Fibroblast of skin of abdomen (primary cell): ENCODE measurements at places on chromosomes 16 and 17.
A peak's percentile ranks its signal among the peaks of the same experiment; 100 is the strongest.

- DNase-seq: no peak
These were observed 10.8 kb downstream of the SLC22A31 start for GRCh38 chr16:89189358-89190025.

DNA sequence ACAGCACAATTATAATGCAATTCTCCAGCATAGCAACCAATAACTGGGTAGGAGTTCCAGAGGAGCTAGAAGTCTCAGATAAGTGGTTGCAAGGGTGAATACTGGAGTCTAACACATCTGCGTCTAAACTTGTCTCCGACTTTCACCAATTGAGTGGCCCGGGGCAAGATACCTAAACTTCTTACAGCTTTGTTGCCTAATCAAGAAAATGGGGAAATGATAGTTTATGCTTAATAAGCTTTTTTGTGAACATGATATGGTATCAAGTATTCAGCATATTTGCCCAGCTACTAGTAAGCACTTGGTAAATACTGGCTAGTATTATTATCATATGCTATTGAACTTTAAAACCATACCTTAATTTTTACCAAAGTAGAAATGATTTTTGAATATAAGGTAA, 183.5 kb downstream of the KCNJ2 start:
- no peak for DNase-seq

DNA sequence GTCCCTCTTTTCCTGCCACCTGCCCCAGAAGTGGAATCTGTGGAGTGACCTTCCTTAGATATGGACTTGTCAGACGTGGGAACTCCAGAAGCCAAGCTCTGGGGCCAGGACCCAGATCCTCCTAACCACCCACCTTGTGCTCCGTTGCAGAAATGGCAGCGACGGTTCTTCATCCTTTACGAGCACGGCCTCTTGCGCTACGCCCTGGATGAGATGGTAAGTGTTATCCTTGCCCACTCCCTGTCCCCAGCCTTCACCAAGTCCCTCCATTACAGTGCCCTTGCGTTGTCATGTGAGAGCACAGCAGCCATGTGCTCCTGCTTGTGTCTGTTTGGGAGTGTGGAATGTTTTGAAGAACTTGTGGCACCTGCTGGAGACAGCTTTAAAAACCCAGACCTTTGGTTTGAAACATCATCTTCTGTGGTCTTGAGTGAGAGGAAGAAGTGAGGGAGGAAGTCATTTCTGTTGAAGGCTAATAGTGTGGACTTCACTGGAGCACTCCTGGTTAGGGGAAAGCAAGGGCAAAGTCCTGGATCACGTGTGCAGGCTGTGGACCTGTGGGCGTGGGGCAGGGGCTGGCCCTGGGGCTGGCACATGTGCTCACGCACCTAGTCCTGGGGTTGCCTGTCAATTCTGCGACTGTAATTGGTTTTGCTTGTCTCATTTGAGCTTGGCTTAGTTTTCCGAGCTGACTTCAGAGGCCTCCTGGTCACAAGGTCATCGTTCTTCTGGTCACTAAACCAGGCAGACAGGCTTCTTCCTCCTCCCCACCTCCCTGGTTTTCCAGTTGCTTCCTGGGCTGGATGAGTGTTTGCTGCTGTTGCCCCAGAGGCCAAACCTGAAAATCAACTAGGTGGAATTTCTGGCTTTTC, 35.8 kb downstream of the MPRIP start:
- DNase-seq: no peak

GRCh38 chr16:28166394-28167208, 45.2 kb downstream of the XPO6 start:
- DNase-seq: peak; percentile 29

GRCh38 chr17:80630560-80631120, 86.0 kb downstream of the RPTOR start:
- no peak for DNase-seq

GRCh38 chr17:69030169-69030568, 30.6 kb downstream of the ABCA9 start:
- DNase-seq: no peak

DNA sequence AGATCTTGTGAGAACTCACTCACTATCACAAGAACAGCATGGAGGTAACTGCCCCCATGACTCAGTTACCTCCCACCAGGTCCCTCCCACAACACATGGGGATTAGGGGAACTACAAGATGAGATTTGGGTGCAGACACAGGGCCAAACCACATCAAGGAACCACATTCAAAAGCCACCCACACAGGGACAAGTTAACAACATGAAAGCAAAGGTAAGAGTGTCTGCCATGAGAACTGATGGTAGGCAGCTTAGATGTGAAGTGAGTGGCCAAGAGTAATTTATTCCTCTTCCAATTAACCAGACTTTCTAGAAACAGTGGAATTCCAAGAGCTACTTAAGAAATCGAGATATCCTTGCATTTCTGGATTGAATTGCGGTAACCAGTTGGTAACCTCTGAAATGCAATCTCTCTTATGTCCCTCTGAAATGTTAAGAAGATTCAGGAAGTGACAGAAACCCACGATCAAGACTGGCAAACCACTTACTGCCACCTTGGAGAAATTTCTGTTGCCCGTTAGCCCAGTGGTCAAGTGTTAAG, 167.4 kb upstream of the CACNG5 start:
- no peak for DNase-seq

DNA sequence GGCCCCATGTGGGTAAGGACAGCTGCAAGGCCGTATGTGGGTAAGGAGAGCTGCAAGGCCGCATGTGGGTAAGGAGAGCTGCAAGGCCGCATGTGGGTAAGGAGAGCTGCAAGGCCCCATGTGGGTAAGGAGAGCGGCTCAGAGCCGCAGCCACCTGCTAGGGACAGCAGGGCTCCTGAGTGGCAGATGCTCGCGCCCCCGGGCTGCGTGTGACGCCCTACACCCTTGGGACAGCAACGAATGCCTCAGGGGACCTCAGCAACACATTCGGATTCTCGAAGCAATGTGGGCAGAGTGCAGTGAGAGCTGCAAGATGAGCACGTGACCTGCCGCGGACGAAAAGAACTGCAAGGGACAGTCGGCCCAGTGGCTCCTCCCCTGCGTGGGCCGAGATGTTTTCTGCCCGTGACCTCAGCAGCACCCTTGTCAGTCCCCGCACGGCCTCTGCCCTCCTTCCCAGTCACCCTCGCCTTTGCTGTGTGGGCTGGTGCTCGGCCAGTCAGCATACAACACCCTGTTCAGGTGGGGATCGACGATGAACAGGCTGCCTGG, 9.6 kb upstream of the SLC38A8 start:
- no peak for DNase-seq

DNA sequence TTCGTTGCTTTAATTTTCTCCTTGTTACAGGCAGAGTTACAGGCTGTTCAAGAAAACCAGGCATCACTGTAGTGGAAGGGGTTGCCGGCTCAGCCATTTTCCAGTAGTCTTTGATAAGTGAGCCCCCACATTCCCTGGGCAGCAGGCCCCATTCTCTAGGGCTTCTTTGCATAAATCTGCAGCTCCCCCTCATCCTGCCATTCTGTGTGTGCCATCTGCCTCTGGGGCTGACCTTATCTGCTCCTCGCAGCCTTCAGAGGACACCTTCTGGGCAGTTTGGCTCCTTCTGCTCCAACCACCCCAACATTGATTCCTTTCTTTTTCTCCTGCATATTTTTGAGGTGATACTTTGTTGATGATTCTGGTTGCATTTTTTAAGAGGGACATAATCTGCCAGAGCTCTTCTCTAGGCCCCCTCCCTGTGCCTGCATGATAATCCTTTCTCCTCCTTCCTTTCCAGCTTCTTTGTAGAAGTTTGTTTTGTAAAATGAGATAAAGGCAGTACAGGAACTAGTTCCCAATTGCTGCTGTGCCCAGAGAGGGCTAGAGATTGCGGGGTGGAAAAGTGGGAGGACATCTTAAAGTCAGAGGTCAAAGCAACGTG, 17.1 kb downstream of the RND2 start:
- no peak for DNase-seq

DNA sequence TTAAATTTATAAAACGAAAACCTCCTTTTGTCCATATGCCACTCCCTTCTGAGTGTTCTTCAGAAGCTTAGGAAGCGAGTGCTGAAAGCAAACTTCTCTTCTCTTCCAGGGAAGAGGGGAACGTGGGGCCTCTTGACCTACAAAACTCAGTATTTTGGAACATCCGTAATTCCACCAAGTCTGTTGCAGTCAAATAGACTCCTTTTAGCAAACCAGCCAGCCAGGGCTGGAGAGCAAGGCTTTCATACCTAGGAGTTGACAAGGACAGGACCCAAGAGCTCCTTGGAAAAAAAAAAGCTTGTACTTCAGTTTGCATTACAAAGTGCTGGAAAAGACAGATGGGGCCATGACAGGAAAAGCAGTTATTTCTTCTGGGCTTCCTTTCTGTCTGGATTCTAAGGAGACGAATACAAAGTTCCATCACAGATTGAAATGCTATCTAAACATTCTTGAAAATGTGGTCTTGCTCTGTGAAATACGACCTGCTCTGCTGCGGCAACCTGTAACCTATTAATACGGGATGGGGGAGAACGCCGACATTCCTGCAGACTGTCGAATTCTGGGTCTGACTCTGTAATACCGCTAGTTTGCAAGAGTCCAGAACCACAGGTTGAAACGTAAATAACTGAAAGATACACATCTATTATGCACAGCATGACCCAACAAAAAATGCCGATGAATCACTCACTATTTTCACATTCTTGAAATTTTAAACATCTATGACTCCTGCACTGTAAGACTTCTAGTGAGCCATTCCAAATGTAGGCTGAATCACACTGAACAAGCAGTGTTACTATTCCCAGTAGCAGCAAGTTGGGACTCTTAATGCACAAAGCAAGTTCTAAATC, 20.6 kb downstream of the VPS53 start:
- DNase-seq: peak; percentile 99

GRCh38 chr17:8360260-8360659, 16.2 kb downstream of the KRABD2 start:
- DNase-seq: no peak

DNA sequence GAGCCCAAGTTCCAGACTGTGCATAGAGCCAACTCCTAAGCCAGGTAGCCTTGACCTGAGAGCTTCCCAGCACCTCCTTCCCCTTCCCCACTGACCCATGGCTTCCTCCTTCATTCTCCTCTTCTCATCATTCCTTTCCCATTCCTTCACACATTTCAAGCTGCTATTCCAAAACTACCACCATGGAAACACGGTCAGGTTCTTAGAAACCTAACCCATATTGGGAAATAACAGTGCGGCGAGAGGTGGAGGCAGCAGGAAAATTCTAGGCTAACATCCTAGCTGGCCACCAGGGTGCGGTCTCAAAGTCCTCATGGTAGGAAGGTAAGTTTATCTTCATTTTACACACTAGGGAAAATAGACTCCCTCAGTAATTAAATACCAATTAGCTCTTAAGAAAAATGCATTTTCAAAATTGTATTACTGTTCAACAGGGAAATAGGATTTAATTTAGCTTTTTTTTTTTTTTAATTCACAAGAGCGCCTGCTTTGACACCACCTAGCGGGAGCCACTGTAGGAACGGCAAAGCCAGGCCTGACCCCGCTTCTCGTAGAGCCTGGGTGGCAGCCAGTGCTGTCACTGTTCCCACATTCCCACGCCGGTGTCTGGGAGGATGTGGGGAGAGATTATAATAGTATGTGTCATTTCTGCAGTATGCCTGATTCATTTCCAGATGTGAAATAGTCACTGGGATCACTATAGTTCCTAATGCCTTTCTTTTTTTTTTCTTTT, 14.0 kb upstream of the SPHK1 start:
- peak; percentile 98 for DNase-seq

DNA sequence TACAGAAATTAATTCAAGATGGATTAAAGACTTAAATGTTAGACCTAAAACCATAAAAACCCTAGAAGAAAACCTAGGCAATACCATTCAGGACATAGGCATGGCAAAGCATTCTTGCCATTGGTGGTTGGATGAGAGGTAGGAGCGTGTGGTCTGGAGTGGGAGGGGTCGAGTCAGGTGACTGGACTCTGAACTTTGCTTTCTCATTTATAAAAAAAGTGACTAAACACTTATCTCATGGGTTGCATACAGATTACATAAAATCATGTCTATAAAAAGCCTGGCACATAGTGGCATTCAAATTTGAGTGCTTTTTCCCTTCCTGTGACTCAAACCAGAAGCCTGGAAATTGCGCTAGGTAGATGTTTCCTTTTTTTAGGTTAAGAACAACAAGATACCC, 159.7 kb upstream of the SHISA6 start:
- DNase-seq: no peak

DNA sequence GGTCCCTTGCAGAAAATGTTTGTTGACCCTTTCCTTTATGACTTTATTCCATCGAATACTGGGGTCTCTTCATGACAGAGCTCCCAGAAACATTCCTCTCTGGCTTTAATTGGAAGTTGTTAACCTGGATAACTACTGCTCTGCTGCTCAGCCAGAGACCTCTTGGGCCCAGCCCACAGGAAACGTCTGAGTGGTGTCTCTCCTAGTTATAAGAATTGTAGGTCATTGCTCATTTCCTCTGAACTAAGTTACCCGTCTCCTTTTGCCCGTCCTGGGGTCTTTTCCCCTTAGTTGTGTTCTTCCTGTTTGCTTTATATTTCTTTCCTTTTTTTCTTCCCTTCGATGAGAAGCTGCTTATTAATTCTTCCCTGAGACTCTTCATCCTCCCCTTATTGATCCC, 9.0 kb downstream of the MAP2K6 start:
- DNase-seq: no peak

GRCh38 chr16:21950782-21951521, 2.2 kb upstream of the UQCRC2 start:
- DNase-seq: peak; percentile 32

DNA sequence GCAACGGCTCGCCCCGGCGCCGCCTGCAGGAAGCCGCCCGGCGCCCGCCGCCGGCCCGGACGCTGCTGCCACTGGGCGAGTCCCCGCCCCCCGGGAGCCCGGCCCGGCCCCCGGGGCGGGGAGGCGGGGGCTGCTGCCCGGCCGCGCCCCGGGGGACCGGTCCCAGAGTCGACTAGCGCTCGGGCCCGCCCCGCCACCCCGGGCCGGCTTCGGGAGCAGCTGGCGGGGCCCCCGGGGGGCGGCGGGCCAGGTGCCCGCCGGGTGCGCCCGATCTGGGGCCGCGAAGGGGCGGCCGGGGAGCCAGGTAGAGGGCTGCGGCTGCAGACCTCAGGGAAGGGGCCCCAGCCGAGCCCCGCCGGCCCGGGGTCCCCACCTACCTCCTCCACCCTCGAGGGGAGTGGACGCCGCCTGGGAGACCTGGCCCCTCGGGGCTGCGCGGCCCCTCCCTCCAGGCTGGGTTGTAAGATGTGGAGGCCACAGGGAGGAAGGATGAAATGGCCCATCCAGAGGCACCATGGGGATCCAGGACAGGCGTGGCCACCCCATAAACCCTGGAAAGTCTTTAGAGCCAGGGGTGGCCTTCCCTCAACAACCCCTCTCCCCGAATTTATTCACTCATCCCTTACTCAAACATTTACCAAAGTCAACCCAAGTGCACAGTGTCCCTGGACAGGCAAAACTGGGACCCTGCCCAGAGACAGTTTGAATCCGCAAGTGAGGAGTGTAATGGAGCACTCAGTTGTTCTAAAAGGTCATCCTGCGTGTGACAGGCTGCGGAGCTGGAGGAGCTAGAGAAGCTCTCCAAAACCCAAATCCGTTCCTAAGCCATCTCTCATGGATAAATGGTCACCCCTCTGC, at the start of gene CDYL2:
TSS of gene CDYL2 (minus strand) at position 73 of the 858 bp plus-strand sequence. CDS start 425 bp downstream, outside the sequence.
- DNase-seq: peak; percentile 65

DNA sequence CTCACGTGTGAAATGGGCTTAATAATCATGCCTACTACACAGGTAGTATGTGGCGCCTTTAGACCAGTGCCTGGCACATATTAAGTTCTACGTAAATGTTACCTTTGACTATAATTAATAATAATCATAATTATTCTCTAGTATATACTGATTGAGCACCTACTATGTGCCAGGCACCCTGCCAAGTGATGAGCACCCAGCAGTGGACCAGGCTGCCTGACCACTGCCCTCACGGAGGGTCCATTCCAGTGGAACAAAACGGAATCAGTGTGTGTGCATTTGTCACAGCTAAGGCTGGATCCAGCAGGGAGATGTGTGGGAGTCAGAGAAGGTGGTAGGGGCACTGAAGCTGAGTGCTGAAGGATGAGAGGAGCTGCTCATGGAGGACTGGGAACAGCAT, 30.5 kb downstream of the SEC14L5 start:
- DNase-seq: no peak
